ENCODE measurements at places on chromosomes 5 and 9.

DNA sequence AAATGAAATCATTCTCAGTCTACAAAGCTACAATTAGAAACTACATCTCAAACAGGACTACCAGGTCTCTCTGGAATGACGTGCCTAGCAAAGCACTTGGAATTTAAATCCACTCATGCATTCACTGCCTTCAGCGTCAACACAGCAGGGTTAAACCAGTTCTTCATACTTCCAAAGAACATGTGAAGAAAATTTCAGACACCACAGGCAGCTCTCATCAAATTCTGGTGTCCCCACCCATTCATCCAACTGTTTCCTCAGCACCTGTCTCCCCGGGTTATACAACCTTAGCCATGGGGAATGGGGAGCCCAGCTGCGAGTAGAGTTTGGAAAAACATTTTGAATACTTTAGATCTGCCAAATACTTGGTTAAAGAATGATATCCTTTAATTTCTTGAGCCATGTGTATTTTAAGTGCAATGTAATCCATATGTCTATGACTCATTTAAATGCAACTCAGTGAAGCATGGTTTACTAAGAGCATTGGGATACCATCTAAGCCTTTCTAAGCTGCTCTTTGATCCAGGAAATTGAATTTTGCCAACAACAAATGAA, 17.5 kb downstream of the ADAM19 start:
- DNase-seq = no peak

DNA sequence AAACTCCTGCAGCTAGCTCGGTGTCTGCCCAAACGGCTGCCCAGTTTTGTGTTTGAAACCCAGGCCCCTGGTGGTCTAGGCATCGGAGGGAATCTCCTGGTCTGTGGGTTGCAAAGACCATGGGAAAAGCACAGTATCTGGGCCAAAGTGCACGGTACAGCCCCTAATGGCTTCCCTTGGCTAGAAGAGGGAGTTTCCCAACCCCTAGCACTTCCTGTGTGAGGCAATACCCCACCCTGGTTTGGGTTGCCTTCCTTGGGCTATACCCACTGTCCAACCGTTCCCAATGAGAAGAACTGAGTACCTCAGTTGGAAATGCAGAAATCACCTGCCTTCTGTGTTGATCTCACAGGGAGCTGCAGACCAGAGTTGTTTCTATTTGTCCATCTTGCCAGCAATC, 41.8 kb downstream of the CAVIN4 start:
- DNase-seq = no peak

DNA sequence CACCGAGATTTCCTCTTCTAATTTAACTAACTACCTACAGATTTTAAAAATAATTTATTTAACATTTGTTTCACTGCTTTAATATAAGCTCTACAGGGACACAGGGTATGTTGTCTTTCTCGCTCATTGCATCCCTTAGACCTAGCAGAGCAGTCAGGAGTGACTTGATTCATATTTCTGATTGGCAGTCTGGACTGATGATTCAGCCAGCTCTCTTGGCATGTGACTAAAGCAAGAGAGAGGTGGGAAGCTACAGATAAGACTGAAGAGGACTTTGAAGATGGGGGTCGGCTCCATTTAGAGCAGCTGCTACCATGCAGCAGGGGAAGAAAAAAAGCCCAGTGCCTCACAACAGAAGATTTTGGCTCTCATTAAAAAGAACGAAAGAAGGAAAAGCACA, 173.4 kb upstream of the STK32A start:
- DNase-seq = no peak

- no peak for DNase-seq
These were observed 553.8 kb upstream of the C9orf72 start for GRCh38 chr9:28127101-28127500.

GRCh38 chr5:145588113-145588512, 247.0 kb downstream of the PRELID2 start:
- no peak for DNase-seq

All from urinary bladder (tissue), 4 donors.